ENCODE measurements at places on chromosomes 6 and 20. TPM values are rescaled to one million over a fixed set of nuclear protein-coding genes. Genes with fewer than 3 reads are reported as not detected.

The FAM217A gene
- not detected for total RNA-seq

The SALL4 gene
- 75.8 TPM for total RNA-seq

The ZSWIM3 gene
- total RNA-seq, result 6.1 TPM

The NOL7 gene
- total RNA-seq, result 85.4 TPM

The GPLD1 gene
- 9.0 TPM for total RNA-seq

The SMLR1 gene
- total RNA-seq, result 8.4 TPM

The VIP gene
- total RNA-seq, result not detected

The SLC29A1 gene
- 80.7 TPM for total RNA-seq

The SAPCD1 gene
- total RNA-seq, result 13.0 TPM

The PROKR2 gene
- not detected for total RNA-seq

The PRPH2 gene
- not detected for total RNA-seq

The MRAP2 gene
- total RNA-seq, result 1.8 TPM

The ABHD16B gene
- 0.27 TPM for total RNA-seq

The CST7 gene
- total RNA-seq, result not detected

The ZNF165 gene
- total RNA-seq, result 11.0 TPM

The RAMACL gene
- 0.20 TPM for total RNA-seq

The RFX6 gene
- 1.5 TPM for total RNA-seq

The DEFB124 gene
- not detected for total RNA-seq

The MICA gene
- total RNA-seq, result 12.6 TPM

The GLP1R gene
- not detected for total RNA-seq

The OPRM1 gene
- not detected for total RNA-seq

The RRAGD gene
- 5.9 TPM for total RNA-seq

The TAGAP gene
- total RNA-seq, result not detected

The ERMARD gene
- total RNA-seq, result 17.0 TPM

The GABRR1 gene
- 0.12 TPM for total RNA-seq

The CCN5 gene
- not detected for total RNA-seq

The ZSCAN23 gene
- not detected for total RNA-seq

The ADGRF4 gene
- total RNA-seq, result 10.6 TPM

The KHDC3L gene
- not detected for total RNA-seq

The THEMIS gene
- total RNA-seq, result not detected

The OLIG3 gene
- total RNA-seq, result not detected

The POM121L2 gene
- total RNA-seq, result not detected

The TMEM14C gene
- 134 TPM for total RNA-seq

The PLN gene
- total RNA-seq, result not detected

The PLCG1 gene
- 205 TPM for total RNA-seq

The PNLDC1 gene
- 0.32 TPM for total RNA-seq

The ANGPT4 gene
- not detected for total RNA-seq

The DLK2 gene
- total RNA-seq, result 0.75 TPM

The RAB44 gene
- not detected for total RNA-seq

The SEL1L2 gene
- total RNA-seq, result not detected

The TMEM244 gene
- not detected for total RNA-seq

The SLC17A1 gene
- total RNA-seq, result not detected

The MAPK13 gene
- 47.3 TPM for total RNA-seq

The PAX1 gene
- total RNA-seq, result not detected

The SLC4A11 gene
- total RNA-seq, result 8.6 TPM

The DOK5 gene
- total RNA-seq, result not detected

The ZC3H12D gene
- 0.65 TPM for total RNA-seq

The HUS1B gene
- total RNA-seq, result 0.79 TPM

The LAMA5 gene
- 1,050 TPM for total RNA-seq

The DLL1 gene
- 6.6 TPM for total RNA-seq

The ADGRG6 gene
- total RNA-seq, result 98.7 TPM

The IYD gene
- total RNA-seq, result 26.5 TPM

The PDE7B gene
- not detected for total RNA-seq

The SLC22A23 gene
- total RNA-seq, result 44.9 TPM

The LAMA2 gene
- 0.02 TPM for total RNA-seq

The PMEPA1 gene
- total RNA-seq, result 3.7 TPM

The PRELID3B gene
- total RNA-seq, result 171 TPM
